ENCODE measurements at places on chromosomes 2 and 18. TPM values are rescaled to one million over a fixed set of nuclear protein-coding genes. Genes with fewer than 3 reads are reported as not detected.

- H3K36me3 ChIP-seq, result no peaks in the 10 kb centered on the region
- H3K27ac ChIP-seq, result no peak overlapping the region
- no peak for DNase-seq
- H3K4me3 ChIP-seq, result no peak overlapping the region
- H3K27me3 ChIP-seq, result peaks cover 17% of the 10 kb centered on the region
- H3K4me1 ChIP-seq, result no peaks in the 10 kb centered on the region
Measured at GRCh38 chr2:85794491-85795121, 40.8 kb downstream of the ATOH8 start.

DNA sequence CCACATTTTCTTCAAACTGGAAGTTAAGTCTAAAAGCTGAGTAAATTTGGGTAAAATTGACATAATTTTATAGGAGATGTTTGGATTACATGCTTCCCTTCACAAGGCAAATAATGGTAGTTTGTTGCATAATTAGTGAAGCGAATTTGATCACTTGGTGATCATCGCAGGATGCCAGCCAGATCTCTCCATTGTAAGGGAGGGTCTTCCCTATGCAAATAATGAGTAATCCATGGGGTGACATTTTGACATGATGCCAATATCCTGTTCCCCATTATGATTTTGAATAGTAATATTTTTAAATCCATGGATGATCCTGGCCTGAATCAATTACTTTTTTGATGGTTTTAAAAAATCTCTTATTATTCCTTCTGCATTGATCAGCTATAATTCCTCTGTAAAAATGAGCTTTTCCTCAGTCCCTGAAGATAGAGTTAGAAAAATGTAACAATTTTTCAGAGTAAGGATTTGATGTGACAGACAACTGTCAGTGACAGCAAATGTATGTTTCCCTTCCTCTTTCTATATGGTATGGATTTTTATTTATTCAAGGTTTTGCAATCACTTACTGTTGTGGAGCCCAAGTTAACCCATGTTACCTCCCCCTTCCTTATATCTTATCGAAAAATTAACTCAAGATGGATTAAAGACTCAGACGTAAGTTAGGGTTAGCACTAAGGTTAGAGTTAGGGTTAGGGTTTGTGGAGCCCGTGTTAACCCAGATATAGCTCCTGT is 21.4 kb downstream of the CCL20 start:
- H3K36me3 ChIP-seq, result no peaks in the 10 kb centered on the region
- no peaks in the 10 kb centered on the region for H3K27me3 ChIP-seq
- H3K4me1 ChIP-seq, result no peaks in the 10 kb centered on the region
- no peak for DNase-seq

GRCh38 chr2:106090916-106091618 is 103.0 kb downstream of the UXS1 start:
- peaks cover 53% of the 10 kb centered on the region for H3K36me3 ChIP-seq
- H3K4me1 ChIP-seq, result peaks cover 58% of the 10 kb centered on the region
- no peak overlapping the region for H3K27ac ChIP-seq
- DNase-seq, result no peak

GRCh38 chr2:163527381-163527780 is 208.4 kb downstream of the FIGN start:
- H3K27me3 ChIP-seq, result no peaks in the 10 kb centered on the region
- no peak for DNase-seq
- no peak overlapping the region for H3K27ac ChIP-seq

GRCh38 chr18:13306583-13306982 is 88.0 kb downstream of the LDLRAD4 start:
- peaks cover 19% of the 10 kb centered on the region for H3K36me3 ChIP-seq
- DNase-seq, result no peak
- H3K4me3 ChIP-seq, result no peak overlapping the region

DNA sequence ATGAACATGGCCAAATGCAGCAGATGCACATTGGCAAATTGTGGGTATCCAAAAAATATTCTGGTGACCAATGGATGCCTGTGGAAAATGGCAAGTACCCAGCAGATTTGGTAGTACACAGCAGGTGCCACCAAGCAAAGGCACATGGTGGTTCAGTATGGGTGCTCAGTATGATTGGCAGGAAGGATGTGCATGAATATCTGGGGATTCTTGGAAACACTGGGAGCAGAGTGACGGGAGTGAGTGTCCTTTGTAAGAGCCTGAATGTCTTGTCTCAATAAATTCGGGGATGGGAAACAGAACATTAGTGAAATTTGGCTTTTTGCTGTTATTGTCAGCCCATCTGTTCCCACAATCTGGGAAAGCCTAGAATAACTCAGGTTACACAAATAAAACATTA is 36.8 kb upstream of the ACADL start:
- H3K27me3 ChIP-seq, result no peaks in the 10 kb centered on the region
- H3K27ac ChIP-seq, result no peak overlapping the region
- no peaks in the 10 kb centered on the region for H3K4me1 ChIP-seq

DNA sequence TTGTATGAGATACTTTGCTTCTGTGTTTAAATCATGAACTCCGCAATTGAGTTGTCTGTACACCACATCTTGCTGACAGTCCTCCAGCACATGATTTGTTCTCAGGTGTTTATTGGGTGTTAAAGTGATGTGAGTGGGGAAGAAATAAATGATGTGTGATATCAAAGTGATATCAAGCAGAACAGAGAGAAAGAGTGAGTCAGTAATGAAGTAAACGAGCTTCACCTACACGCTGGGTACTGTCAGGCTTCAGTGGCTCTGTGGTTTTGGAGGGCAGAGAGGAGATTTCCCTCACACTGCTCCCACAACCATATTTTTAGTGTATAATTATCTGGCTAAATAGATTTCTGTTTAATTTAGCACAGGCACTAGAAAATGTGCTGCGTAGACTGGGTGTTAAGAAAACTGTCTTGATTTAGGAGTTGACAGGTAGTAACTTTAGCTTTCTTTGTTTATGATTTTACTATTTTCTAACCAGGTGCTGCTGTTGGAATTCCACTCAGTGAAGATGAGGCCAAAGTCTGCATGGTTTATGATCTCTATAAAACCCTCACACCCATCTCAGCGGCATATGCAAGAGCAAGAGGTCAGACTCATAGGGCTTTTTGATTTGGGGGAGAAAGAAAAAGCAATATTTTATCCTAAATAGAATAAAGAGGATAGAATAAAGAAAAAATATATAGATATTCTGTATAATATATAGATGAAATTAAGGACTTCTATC is 21.2 kb downstream of the ATIC start:
- H3K4me3 ChIP-seq, result no peak overlapping the region
- no peak overlapping the region for H3K27ac ChIP-seq
- peaks cover 18% of the 10 kb centered on the region for H3K4me1 ChIP-seq
- no peaks in the 10 kb centered on the region for H3K27me3 ChIP-seq
- peaks cover 75% of the 10 kb centered on the region for H3K36me3 ChIP-seq

DNA sequence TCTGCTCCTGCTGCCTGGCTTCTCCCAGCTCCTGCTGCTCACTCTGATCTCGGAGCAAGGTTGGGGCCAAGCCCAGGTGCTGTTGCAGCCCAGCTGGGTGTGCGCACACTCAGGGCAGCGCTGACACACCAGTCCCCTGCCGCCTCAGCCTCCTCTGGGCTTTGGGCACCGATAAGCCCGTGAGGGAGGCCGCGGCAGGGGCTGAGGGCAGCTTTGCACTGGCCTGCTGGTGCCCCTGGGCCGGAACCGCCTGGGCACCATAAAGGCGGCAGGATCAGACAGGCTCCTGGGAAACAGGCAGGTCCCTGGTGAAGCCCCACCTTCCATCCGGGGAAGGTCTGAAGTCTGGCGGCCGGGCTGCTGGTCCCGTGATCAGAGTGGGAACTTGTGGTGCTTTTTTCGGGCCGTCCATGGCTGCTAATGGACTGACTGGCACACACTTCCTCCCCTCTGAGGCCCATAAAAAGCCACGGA is 14.1 kb upstream of the EML6 start:
- no peak overlapping the region for H3K27ac ChIP-seq
- no peaks in the 10 kb centered on the region for H3K36me3 ChIP-seq
- H3K4me1 ChIP-seq, result peaks cover 13% of the 10 kb centered on the region

- H3K27me3 ChIP-seq, result no peaks in the 10 kb centered on the region
- H3K4me1 ChIP-seq, result peaks cover 27% of the 10 kb centered on the region
- peaks cover 27% of the 10 kb centered on the region for H3K36me3 ChIP-seq
- DNase-seq, result peak; percentile 76
- H3K27ac ChIP-seq, result peak overlapping the region; percentile 97
- H3K4me3 ChIP-seq, result peak overlapping the region; percentile 89
Measured at GRCh38 chr18:3448838-3449511, 997 bp upstream of the TGIF1 start.

DNA sequence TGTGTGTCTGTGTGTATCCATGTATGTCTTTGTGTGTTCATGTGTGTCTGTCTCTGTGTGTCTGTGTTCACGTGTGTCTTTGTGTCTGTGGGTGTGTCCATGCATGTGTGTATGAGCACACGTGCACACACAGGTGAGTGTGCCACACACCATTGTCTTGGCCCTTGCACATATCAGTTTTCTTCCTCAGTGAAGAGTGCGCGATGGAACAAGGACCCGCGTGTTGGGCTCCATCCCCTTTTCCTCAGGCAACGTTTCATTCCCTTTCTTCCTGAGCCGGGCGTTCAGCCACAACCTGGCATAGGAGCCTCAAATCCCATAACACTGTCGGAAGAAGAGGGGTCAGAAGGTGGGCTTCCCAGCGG is 74.3 kb downstream of the PTGR3 start:
- H3K27ac ChIP-seq, result no peak overlapping the region
- no peaks in the 10 kb centered on the region for H3K27me3 ChIP-seq
- no peak for DNase-seq
- H3K36me3 ChIP-seq, result no peaks in the 10 kb centered on the region
- H3K4me3 ChIP-seq, result no peak overlapping the region
- no peaks in the 10 kb centered on the region for H3K4me1 ChIP-seq

- H3K27me3 ChIP-seq, result no peaks in the 10 kb centered on the region
- H3K4me1 ChIP-seq, result no peaks in the 10 kb centered on the region
- H3K27ac ChIP-seq, result no peak overlapping the region
- H3K4me3 ChIP-seq, result no peak overlapping the region
Measured at GRCh38 chr18:36314754-36315153, 17.2 kb downstream of the FHOD3 start.

DNA sequence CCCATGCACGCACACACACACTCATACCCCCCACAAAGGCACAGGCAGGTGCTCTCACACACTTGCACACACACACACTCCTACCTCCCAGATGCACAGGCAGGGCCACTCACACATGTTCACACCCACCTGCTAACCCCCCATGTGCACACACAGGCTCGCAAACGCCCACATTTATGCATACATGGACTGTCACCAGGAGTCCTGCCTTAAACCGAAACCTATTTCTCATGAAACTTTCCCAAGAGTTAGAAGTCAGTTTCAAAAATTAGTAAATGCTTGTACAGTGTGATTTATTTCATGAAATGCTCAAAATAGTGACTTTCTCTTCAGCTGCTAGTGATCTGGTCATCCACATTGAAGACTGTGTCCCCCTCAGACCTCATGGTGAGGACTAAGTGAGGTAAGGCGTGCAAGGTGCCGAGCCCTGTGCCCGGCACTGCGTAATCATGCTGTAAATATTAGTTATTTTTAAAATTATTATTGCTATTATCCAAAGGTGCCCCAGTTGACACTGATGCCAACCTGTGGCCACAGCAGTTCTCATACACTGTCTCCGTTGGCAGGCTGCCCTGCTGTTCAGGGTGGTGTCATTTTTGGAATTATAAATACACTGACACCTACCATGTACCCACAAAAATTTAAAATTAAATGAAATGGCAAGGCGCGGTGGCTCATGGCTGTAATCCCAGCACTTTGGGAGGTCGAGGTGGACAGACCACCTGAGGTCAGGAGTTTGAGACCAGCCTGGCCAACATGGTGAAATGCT is 12.4 kb downstream of the CNNM4 start:
- no peak for DNase-seq
- H3K27me3 ChIP-seq, result no peaks in the 10 kb centered on the region
- H3K36me3 ChIP-seq, result no peaks in the 10 kb centered on the region
- H3K4me3 ChIP-seq, result no peak overlapping the region
- peak overlapping the region; percentile 28 for H3K27ac ChIP-seq
- peaks cover 19% of the 10 kb centered on the region for H3K4me1 ChIP-seq

DNA sequence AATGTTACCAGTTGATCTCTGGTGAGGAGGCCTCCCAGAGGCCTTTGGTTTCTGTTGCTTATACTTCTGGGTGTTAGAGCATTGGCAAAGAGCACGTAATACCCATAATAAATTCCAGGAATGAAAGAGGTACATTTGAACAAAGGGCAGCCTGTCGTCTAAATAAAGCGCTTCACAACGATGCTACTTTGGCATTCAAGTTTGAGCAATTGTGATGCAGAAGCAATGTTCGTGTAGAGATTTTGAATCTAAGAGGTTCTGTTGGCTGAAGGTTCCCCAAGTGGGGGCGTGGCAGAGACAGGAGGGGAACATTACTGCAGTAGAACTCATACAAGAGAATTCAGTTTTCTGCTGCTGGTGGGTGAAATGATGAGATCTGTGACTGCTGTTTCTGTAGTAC is 27.8 kb downstream of the ZNF532 start:
- H3K4me1 ChIP-seq, result peaks cover 16% of the 10 kb centered on the region
- DNase-seq, result no peak
- no peak overlapping the region for H3K4me3 ChIP-seq
- no peak overlapping the region for H3K27ac ChIP-seq

DNA sequence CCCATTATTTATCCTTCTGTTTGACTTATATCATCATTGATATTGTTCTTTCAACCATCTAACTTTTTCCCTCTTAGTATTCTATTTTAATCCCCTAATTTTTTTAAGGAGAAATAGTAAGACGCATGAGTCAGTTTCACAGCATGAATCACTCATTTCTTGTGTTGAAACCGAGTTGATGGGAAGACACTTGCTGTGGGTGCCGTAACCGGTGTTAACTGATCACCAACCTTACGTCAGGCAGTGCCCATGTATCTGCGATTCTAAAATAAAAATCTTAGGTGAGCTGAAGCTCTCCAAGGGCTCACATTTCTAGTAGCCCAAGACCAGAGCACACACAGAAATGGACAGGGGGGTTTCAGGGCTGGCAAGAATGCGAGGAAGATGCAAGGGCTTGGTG is 348.1 kb downstream of the GALR1 start:
- no peak overlapping the region for H3K4me3 ChIP-seq
- H3K36me3 ChIP-seq, result no peaks in the 10 kb centered on the region
- no peak for DNase-seq
- H3K27ac ChIP-seq, result no peak overlapping the region

GRCh38 chr2:127070221-127070620 is 36.7 kb downstream of the BIN1 start:
- H3K36me3 ChIP-seq, result peaks cover 40% of the 10 kb centered on the region

DNA sequence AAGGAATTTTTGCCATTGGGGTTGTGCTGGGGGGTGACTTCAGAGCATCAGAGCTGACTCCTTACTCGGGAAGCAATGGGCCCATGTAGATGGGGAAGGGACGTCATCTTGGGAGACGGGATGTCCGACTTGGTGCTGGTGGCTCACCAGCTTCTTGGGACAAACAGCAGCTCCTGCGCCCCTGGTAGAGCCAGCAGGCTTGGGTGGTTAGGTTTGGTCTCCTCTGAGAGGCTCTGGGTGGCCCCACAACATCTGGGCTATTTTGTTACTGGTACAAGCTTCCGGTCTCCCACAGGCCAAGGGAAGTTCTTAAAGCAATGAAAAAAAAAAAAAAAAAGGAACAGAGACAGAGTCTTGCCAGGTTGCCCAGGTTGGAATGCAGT is 1.8 kb downstream of the NGEF start:
- H3K27ac ChIP-seq, result no peak overlapping the region
- no peak overlapping the region for H3K4me3 ChIP-seq
- peaks cover 8% of the 10 kb centered on the region for H3K27me3 ChIP-seq

The TUBA3E gene
- total RNA-seq, result not detected

The ZNF385B gene
- total RNA-seq, result not detected

The COL4A4 gene
- not detected for total RNA-seq

The UGT1A9 gene
- total RNA-seq, result not detected

The MBP gene
- 54.3 TPM for total RNA-seq

The TACR1 gene
- total RNA-seq, result not detected

The TMEM198 gene
- total RNA-seq, result 3.8 TPM

The PRKAG3 gene
- total RNA-seq, result not detected
